ENCODE measurements at places on chromosomes 5 and 9.
A peak's percentile ranks its signal among the peaks of the same experiment; 100 is the strongest.

GRCh38 chr5:95087816-95088317, 197.0 kb downstream of the MCTP1 start:
- H3K27ac ChIP-seq, result no peak overlapping the region
- H3K36me3 ChIP-seq, result peaks cover 2% of the 10 kb centered on the region
- peaks cover 15% of the 10 kb centered on the region for H3K4me1 ChIP-seq

GRCh38 chr5:138470322-138471051, 5.2 kb downstream of the EGR1 start:
- peaks cover 12% of the 10 kb centered on the region for H3K4me1 ChIP-seq
- H3K36me3 ChIP-seq, result peaks cover 22% of the 10 kb centered on the region
- H3K27ac ChIP-seq, result no peak overlapping the region
- peaks cover 39% of the 10 kb centered on the region for H3K27me3 ChIP-seq

- no peaks in the 10 kb centered on the region for H3K4me1 ChIP-seq
- no peak overlapping the region for H3K4me3 ChIP-seq
- H3K27me3 ChIP-seq, result no peaks in the 10 kb centered on the region
- no peak for DNase-seq
- no peak overlapping the region for H3K27ac ChIP-seq
- H3K36me3 ChIP-seq, result no peaks in the 10 kb centered on the region
Measured at GRCh38 chr5:163943546-163943945, 438.1 kb downstream of the MAT2B start.

DNA sequence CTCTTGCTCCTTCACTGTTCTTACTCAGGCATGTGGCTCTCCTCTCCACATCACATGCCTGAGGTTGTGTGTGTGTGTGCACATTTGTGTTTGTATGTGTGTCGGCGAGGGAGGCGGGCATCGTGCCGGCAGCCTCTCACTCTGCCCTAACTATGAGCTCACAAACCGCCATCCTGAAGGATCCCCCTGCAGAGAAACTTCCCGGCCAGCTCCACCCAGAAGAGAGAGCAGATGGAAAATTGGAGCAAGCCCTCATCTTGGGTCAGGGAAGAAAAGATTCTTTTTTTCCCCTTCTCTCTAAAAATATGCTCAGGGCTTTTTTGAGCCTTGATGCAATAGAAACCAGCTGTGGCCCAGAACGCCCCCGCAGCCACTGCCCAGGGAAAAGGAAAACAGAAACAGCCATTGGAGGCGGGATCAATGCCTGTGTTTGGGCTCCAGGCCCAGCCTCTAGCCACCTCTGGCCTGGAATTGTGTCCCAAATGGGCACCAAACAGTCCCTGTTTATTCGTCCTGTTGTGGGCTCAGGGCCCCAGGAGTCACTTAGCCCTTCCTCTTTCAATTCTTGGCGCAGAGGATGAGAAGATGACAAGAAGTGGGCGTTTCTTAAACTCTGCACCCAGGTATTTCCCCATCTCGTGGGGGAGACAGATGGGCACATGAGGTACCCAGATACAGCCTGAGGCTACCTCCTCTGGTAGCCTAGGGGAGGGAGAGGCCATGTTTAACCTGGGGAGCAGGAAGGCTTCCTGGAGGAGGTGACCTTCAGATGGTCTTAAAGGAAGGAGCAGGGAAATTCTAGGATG, 151.5 kb downstream of the RGS3 start:
- no peak overlapping the region for H3K27ac ChIP-seq
- H3K36me3 ChIP-seq, result no peaks in the 10 kb centered on the region
- no peaks in the 10 kb centered on the region for H3K27me3 ChIP-seq
- DNase-seq, result no peak
- no peak overlapping the region for H3K4me3 ChIP-seq

DNA sequence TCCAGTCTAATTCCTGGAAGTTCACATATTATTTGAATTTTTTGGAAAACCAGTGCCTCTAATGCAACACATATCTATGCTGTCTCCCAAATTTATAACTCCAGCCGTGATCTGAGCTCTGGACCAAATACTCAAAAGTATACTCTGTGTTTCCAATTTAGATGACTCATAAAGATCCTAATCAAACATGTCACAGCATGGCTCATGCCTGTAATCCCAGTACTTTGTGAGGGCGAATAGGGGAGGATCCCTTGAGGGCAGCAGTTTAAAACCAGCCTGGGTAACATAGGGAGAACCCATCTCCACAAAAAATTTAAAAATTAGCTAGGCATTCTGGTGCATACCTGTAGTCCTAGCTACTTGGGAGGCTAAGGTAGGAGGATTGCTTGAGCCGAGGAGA, 388.0 kb downstream of the CDH12 start:
- H3K4me1 ChIP-seq, result no peaks in the 10 kb centered on the region
- no peak overlapping the region for H3K4me3 ChIP-seq
- DNase-seq, result no peak
- H3K27ac ChIP-seq, result no peak overlapping the region
- peaks cover 4% of the 10 kb centered on the region for H3K27me3 ChIP-seq
- peaks cover 6% of the 10 kb centered on the region for H3K36me3 ChIP-seq

- DNase-seq, result no peak
- H3K27ac ChIP-seq, result no peak overlapping the region
- peaks cover 17% of the 10 kb centered on the region for H3K4me1 ChIP-seq
- H3K36me3 ChIP-seq, result no peaks in the 10 kb centered on the region
- no peak overlapping the region for H3K4me3 ChIP-seq
- no peaks in the 10 kb centered on the region for H3K27me3 ChIP-seq
Measured at GRCh38 chr9:70811638-70812037, 309.8 kb downstream of the TRPM3 start.

DNA sequence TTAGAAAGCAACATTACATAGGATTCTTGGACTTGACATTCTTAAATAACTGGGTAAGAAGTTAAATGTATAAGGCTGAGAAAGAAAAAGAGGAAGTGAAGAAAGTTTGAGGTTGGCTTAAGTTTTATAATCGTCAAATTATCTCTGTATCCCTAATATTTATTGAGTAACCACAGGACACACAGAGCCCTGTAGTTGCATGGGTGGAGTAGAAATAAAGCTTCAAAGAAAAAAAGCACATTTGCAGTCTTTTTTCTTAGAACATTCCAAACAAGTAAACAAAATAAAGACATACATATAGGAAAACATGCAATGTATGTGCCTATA, 137.0 kb downstream of the CCDC192 start:
- peaks cover 6% of the 10 kb centered on the region for H3K36me3 ChIP-seq
- H3K4me3 ChIP-seq, result no peak overlapping the region
- no peaks in the 10 kb centered on the region for H3K27me3 ChIP-seq
- DNase-seq, result no peak
- H3K4me1 ChIP-seq, result peaks cover 16% of the 10 kb centered on the region

GRCh38 chr9:76355886-76356285, 38.3 kb downstream of the RFK start:
- H3K27me3 ChIP-seq, result no peaks in the 10 kb centered on the region
- H3K27ac ChIP-seq, result no peak overlapping the region
- no peaks in the 10 kb centered on the region for H3K4me1 ChIP-seq
- DNase-seq, result no peak
- no peaks in the 10 kb centered on the region for H3K36me3 ChIP-seq

- H3K27me3 ChIP-seq, result no peaks in the 10 kb centered on the region
- H3K36me3 ChIP-seq, result peaks cover 15% of the 10 kb centered on the region
- H3K4me1 ChIP-seq, result peaks cover 20% of the 10 kb centered on the region
- H3K27ac ChIP-seq, result peak overlapping the region; percentile 54
- H3K4me3 ChIP-seq, result no peak overlapping the region
Measured at GRCh38 chr5:78562714-78563330, 85.8 kb downstream of the LHFPL2 start.

- no peaks in the 10 kb centered on the region for H3K4me1 ChIP-seq
- no peaks in the 10 kb centered on the region for H3K27me3 ChIP-seq
- DNase-seq, result no peak
- H3K36me3 ChIP-seq, result no peaks in the 10 kb centered on the region
- no peak overlapping the region for H3K4me3 ChIP-seq
- H3K27ac ChIP-seq, result no peak overlapping the region
Measured at GRCh38 chr5:52356311-52356918, 431.3 kb upstream of the ITGA1 start.

DNA sequence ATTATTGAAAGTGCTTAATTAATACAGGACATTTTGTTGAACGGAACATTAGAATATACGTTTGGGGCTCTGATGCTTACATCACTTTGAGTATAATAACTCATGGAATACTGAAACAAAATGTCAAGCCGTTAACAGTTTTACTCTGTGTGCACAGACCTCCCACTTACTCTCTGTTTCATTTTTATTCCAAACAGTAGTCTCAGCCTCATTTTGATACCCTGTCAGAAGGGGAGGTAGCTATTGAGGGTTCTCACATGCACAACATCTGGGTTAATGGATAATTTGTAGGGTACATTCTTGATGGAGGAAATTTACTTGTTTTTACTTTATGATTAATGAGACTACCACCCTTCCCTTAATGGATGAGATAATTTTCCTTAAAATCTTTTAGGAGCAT, 59.0 kb downstream of the SCAMP1 start:
- H3K36me3 ChIP-seq, result peaks cover 6% of the 10 kb centered on the region
- no peak overlapping the region for H3K4me3 ChIP-seq
- no peak for DNase-seq
- H3K4me1 ChIP-seq, result no peaks in the 10 kb centered on the region
- H3K27me3 ChIP-seq, result no peaks in the 10 kb centered on the region
- no peak overlapping the region for H3K27ac ChIP-seq

DNA sequence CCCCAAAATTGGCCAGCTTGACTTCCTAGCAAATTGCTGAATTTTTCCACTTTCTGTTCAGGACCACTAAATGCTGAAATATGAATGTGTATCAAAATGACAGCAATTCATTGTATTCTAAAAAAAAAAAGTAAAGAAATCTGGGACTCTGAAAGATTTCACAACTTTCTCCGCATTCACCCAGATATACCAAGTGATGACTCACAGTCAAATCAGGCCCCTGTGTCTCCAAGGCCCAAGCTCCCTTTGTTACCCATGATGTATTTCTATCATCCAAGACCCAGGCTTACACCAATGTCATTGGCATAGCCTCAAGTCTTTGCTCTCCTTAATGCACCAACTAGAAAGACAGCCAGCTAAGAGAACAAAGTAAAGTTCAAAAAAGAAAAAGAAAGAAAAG, 493.9 kb downstream of the NTRK2 start:
- no peak overlapping the region for H3K4me3 ChIP-seq
- peaks cover 18% of the 10 kb centered on the region for H3K4me1 ChIP-seq
- peaks cover 9% of the 10 kb centered on the region for H3K36me3 ChIP-seq
- no peak for DNase-seq

DNA sequence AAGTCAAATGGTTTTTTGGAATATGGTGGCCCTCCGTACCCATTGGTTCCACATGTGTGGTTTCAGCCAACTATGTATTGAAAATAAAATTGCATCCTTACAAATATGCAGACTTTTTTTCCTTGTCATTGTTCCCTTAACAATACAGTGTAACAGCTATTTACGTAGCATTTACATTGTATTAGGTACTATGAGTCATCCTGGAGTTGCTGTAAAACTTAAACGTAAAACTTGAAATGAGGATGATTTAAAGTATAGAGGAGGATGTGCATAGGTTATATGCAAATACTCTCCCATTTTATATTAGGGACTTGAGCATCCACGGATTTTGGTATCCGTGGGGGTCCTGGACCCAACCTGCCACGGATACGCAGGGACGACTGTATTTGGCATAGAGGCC, 16.3 kb downstream of the SDHA start:
- H3K4me1 ChIP-seq, result peaks cover 10% of the 10 kb centered on the region
- no peak for DNase-seq
- H3K27ac ChIP-seq, result peak overlapping the region; percentile 60
- peaks cover 79% of the 10 kb centered on the region for H3K36me3 ChIP-seq

GRCh38 chr5:5313101-5313635, 109.3 kb upstream of the ICE1 start:
- peaks cover 29% of the 10 kb centered on the region for H3K36me3 ChIP-seq
- DNase-seq, result no peak
- H3K4me3 ChIP-seq, result no peak overlapping the region
- H3K27me3 ChIP-seq, result no peaks in the 10 kb centered on the region
- H3K4me1 ChIP-seq, result peaks cover 48% of the 10 kb centered on the region

- H3K36me3 ChIP-seq, result peaks cover 10% of the 10 kb centered on the region
- DNase-seq, result no peak
- no peak overlapping the region for H3K4me3 ChIP-seq
- no peaks in the 10 kb centered on the region for H3K4me1 ChIP-seq
Measured at GRCh38 chr5:76691467-76692273, 24.3 kb upstream of the F2R start.

DNA sequence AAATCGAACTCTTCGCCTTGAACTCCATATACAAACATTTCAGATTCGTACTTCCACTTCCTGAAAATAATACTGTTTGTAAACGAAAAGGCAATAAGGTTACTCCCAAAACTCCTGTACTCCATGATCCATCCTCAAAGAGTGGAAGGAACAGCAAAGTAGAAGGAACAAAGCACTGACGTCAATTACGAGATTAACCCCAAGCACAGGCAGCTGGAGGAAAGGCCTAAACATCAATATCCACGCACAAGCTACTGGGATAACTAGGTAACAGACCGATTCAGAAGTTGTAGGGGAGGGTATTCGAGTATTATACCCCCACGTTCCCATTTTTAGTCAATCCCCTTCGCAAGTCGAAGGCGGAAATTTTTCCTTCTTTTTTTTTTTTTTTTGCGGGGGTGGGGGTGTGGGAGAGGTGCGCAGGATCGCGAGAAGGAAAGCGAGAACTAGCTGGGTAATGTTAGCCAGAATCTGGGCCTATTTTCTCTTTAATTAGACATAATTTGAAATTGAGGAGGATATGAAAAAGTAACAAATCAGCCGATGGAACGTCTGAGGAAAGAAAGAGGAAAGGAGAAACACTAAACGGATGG, 909 bp downstream of the AFF4 start:
- DNase-seq, result no peak
- H3K4me1 ChIP-seq, result peaks cover 18% of the 10 kb centered on the region
- peaks cover 7% of the 10 kb centered on the region for H3K36me3 ChIP-seq
- peak overlapping the region; percentile 98 for H3K4me3 ChIP-seq
- peak overlapping the region; percentile 99 for H3K27ac ChIP-seq
- no peaks in the 10 kb centered on the region for H3K27me3 ChIP-seq

GRCh38 chr9:33155393-33155792, 11.7 kb downstream of the B4GALT1 start:
- no peaks in the 10 kb centered on the region for H3K36me3 ChIP-seq
- no peaks in the 10 kb centered on the region for H3K27me3 ChIP-seq
- DNase-seq, result no peak

DNA sequence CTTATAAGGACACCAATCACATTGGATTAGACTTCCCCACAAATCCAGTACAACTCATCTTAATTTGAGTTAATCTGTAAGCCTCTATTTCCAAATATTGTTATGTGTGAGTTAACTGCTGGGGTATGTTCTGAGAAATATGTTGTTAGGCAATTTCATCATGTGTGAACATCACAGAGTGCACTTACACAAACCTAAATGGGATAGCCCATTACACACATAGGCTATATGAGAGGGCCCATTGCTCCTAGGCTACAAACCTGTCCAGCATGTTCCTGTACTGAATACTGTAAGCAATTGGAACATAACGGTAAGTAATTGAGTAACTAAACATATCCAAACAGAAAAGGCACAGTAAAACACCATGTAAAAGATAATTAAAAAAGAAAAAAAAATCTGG, 19.1 kb upstream of the ARSI start:
- DNase-seq, result no peak
- H3K36me3 ChIP-seq, result no peaks in the 10 kb centered on the region
- no peak overlapping the region for H3K4me3 ChIP-seq
- H3K4me1 ChIP-seq, result peaks cover 11% of the 10 kb centered on the region
